ENCODE measurements at places on chromosomes 16 and 17. TPM values are rescaled to one million over a fixed set of nuclear protein-coding genes. Genes with fewer than 3 reads are reported as not detected.

GRCh38 chr17:77649717-77650211 is 308.7 kb upstream of the TNRC6C start:
- H3K4me1 ChIP-seq = peaks cover 35% of the 10 kb centered on the region
- H3K4me3 ChIP-seq = no peak overlapping the region
- H3K36me3 ChIP-seq = no peaks in the 10 kb centered on the region
- H3K27ac ChIP-seq = no peak overlapping the region
- no peak for DNase-seq

Gene CBLN1
- total RNA-seq = not detected

GRCh38 chr16:85515319-85515745 is 97.8 kb upstream of the GSE1 start:
- DNase-seq = no peak
- no peak overlapping the region for H3K27ac ChIP-seq
- no peaks in the 10 kb centered on the region for H3K27me3 ChIP-seq
- H3K4me1 ChIP-seq = no peaks in the 10 kb centered on the region

Gene INCA1
- total RNA-seq = not detected

All from activated T-cell treated with anti-CD3 and anti-CD28 coated beads, Interleukin-2, amount 50 U/mL, for 72 hours (primary cell).